Sigmoid colon (tissue), 7 donors: ENCODE measurements at places on chromosomes 13 and 19. TPM values are rescaled to one million over a fixed set of nuclear protein-coding genes. Genes with fewer than 3 reads are reported as not detected.
A peak's percentile ranks its signal among the peaks of the same experiment; 100 is the strongest.

- H3K4me1 ChIP-seq: no peaks in the 10 kb centered on the region
- no peaks in the 10 kb centered on the region for H3K27me3 ChIP-seq
- H3K4me3 ChIP-seq: no peak overlapping the region
- no peaks in the 10 kb centered on the region for H3K36me3 ChIP-seq
Observed at GRCh38 chr13:45231722-45232121, 30.9 kb upstream of the KCTD4 start.

Gene LILRB4
- total RNA-seq: 2.8 TPM

- H3K27ac ChIP-seq: peak overlapping the region; percentile 32
- H3K4me3 ChIP-seq: no peak overlapping the region
- H3K4me1 ChIP-seq: peaks cover 20% of the 10 kb centered on the region
- H3K36me3 ChIP-seq: no peaks in the 10 kb centered on the region
Observed at GRCh38 chr13:112842343-112842856, 126.6 kb upstream of the MCF2L start.

DNA sequence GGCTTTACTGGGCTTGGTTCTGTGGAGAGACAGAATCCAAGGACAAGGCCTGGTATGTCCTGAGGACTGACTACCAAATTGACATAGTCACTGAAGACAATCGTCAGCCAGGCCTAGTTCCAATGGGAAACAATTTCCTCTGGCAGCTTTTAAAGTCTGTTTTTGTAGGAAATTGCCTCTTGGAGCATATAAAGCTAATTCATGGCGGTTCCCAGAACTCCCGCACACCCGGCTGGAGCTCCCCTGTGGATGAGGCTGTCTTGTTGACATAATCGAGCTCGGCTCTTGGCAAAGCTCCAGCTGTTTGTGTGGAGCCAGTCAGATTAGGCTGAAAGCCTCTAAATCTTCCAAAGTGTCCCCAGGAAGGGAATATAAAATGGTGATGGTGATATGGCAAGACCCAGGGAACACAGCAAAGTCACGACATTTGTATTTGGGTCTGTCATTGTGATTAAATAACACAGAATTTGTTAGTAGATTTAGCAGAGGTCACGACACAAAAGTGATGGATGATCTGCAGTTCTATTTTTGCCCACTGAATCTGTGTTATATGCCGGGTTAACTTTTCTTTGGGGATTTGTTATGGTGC, 395.0 kb downstream of the PCDH9 start:
- H3K4me1 ChIP-seq: no peaks in the 10 kb centered on the region
- H3K27me3 ChIP-seq: no peaks in the 10 kb centered on the region
- H3K36me3 ChIP-seq: no peaks in the 10 kb centered on the region

DNA sequence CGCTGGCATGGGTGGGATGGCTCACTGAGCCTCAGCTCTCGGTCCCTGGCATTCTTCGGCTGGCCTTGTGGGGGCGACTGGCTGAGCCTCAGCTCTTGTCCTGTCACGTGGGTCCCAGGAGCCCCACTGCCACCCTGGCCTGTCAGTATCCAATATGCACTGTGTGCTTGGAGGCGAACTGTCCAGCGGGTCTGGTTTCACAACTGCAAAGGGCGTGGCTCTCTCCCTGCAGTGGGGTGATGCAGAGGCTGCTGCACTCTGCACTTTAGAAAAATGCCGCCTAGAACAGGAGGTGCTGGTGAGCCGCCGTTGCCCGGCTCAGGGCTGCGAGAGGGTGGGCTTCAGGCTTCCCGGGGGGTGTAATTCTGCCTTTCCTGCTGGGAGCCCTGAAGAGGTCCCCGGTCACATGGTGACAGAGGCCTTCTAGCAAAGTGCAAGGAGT, 17.0 kb upstream of the TMEM255B start:
- no peak overlapping the region for H3K27ac ChIP-seq
- DNase-seq: no peak
- H3K36me3 ChIP-seq: no peaks in the 10 kb centered on the region
- no peaks in the 10 kb centered on the region for H3K4me1 ChIP-seq
- H3K4me3 ChIP-seq: no peak overlapping the region

- no peak overlapping the region for H3K4me3 ChIP-seq
- no peaks in the 10 kb centered on the region for H3K4me1 ChIP-seq
- DNase-seq: no peak
- no peaks in the 10 kb centered on the region for H3K36me3 ChIP-seq
- H3K27me3 ChIP-seq: no peaks in the 10 kb centered on the region
- H3K27ac ChIP-seq: no peak overlapping the region
Observed at GRCh38 chr13:63643543-63643942, 2227.9 kb upstream of the PCDH20 start.

DNA sequence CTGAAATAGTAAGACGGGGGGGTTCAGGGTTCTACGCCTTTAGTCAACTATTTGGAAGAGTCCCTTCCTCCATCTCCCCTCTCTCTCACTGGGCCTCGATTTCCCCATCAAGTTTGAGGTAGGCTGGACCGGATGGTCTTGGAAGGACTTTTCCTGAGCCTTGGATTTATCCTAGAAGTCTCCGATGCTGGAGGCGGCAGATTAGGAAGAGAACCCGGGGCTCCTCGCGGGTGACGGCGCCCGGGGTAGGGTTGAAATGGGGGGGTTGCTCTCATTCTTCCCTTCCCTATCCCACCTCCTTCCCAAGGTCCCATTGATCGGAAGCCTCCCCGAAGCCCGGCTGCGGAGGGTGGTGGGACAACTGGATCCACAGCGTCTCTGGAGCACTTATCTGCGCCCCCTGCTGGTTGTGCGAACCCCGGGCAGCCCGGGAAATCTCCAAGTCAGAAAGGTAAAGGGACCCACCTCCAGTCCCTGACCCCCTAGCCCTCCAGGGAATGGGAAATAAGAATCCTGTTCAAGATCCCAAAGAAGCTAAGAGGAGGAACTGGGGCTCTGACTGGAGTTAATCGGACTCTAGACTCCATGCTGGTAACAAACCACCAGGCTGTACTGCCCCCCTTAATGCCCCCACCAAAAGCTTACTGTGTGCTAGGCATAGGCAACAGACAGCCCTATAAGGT, 781 bp downstream of the QPCTL start:
- H3K4me3 ChIP-seq: peak overlapping the region; percentile 62
- H3K27me3 ChIP-seq: no peaks in the 10 kb centered on the region
- peaks cover 2% of the 10 kb centered on the region for H3K36me3 ChIP-seq
- peak overlapping the region; percentile 95 for H3K27ac ChIP-seq
- DNase-seq: peak; percentile 88
- H3K4me1 ChIP-seq: peaks cover 17% of the 10 kb centered on the region

Gene TMEM59L
- total RNA-seq: 6.4 TPM

DNA sequence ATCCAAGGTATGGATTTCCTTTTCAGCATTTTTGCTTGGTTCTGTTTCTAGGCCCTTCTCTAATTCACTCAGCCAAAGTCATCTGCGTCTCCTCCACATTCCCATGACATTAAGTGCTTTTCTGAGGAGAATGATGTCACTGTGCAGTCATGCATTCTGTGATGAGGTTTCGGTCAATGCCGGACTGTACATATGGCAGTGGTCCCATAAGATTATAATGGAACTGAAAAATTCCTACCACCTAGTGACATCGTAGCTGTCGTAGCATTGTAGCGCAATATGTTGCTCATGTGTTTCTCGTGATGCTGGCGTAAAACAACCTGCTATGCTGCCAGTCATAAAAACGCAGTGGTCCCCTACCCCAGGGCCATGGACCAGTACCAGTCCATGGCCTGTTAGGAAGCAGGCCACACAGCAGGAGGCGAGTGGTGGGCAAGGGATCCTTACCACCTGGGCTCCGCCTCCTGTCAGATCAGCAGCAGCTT, 63.4 kb upstream of the TNFRSF19 start:
- no peak overlapping the region for H3K4me3 ChIP-seq
- peak overlapping the region; percentile 64 for H3K27ac ChIP-seq
- H3K27me3 ChIP-seq: no peaks in the 10 kb centered on the region

Gene ACER1
- not detected for total RNA-seq

Gene ERICH6B
- total RNA-seq: not detected

Gene GRIK5
- total RNA-seq: 14.4 TPM

DNA sequence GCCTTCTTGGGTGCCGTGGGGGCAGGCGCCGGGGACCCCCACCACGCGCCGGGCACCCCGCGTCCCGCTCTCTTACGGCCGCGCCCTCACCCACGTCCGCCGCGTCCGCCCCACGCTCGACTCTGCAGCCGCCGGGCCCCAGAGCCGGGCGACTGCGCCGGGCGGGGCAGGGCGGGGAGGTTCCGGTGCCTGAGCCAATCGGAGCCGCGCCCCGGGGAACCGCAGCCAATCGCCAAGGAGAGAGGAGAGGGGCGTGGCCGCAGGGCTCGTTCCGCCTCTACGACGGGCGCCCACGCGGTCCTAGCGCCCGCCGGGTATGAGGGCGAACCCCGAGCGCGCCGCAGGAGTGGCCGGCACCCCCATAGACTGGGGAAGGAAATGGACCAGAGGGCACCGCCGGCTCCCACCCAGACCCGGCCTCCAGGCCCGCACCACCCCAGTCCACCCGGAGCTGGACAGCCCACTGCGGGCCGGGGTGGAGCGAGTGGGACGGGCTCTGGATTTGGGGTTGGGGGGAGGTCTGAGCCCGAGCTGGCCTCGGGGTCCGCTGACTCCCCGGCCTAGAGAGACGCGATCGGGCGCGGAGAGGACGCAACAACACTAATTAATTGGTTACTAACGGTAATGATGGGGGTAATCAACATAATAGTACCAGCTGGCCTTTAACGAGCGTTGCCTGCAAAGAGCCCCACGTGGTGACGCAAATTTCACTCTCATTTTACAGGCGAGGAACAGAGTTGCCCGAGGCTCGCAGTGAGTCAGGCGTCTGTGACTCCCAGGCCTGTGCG, at the start of gene MFSD12:
Gene MFSD12 (minus strand): TSS at position 126 of the 788 bp plus-strand sequence. CDS start 183 bp downstream, outside the sequence.
- peak; percentile 97 for DNase-seq
- H3K36me3 ChIP-seq: no peaks in the 10 kb centered on the region
- peaks cover 33% of the 10 kb centered on the region for H3K4me1 ChIP-seq
- no peaks in the 10 kb centered on the region for H3K27me3 ChIP-seq
- peak within 1 kb of the TSS; percentile 85 for H3K27ac ChIP-seq

DNA sequence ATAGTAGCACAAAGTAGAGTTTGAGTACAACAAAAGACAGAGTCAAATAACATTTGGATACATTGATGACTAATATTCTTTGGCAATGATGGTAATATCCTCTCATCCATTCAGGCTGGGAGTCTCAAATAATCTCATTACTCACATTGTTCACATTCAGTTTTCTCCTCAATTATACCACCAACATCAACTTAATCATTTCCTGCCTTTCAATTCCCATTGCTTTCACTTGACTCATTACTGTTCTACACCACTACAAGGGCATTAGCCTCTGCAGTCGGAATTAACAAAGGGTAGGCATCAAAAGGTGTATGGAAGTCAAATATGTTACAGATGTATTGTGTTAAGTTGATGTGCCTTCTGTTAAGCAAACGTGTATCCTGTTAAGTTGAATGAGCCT, 518.4 kb upstream of the SLITRK1 start:
- DNase-seq: no peak
- no peak overlapping the region for H3K4me3 ChIP-seq

GRCh38 chr13:28584873-28585381, 74.0 kb upstream of the POMP start:
- H3K27ac ChIP-seq: no peak overlapping the region
- no peaks in the 10 kb centered on the region for H3K36me3 ChIP-seq
- DNase-seq: no peak
- H3K4me1 ChIP-seq: no peaks in the 10 kb centered on the region

Gene MATK
- not detected for total RNA-seq

- H3K36me3 ChIP-seq: no peaks in the 10 kb centered on the region
- H3K27ac ChIP-seq: no peak overlapping the region
- no peak for DNase-seq
- H3K4me1 ChIP-seq: no peaks in the 10 kb centered on the region
- peaks cover 49% of the 10 kb centered on the region for H3K27me3 ChIP-seq
Observed at GRCh38 chr19:3784607-3785450, 1.4 kb downstream of the MATK start.

DNA sequence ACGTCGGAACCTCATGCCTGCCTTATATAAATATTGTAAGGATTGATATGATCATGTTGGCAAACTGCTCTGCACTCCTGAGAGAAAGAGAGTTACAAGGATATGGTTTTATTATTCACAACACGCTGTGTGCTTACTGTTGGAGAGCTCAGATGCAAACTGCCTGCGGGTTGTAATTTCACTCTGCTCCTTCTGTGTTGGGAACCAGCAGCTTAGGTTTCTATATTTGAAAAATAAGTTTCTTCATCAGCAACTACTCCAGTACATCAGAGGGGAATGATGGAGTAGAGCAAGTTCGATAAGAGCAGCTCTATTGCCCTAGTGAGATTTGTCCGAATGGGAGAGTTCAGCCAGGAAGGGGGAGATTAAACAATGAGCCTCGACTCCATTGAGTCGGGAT, 106.9 kb upstream of the UBL3 start:
- H3K4me1 ChIP-seq: no peaks in the 10 kb centered on the region
- no peaks in the 10 kb centered on the region for H3K36me3 ChIP-seq
- no peak for DNase-seq
- no peak overlapping the region for H3K27ac ChIP-seq

Gene CNN1
- total RNA-seq: 1,586 TPM

Gene FGF21
- total RNA-seq: not detected

DNA sequence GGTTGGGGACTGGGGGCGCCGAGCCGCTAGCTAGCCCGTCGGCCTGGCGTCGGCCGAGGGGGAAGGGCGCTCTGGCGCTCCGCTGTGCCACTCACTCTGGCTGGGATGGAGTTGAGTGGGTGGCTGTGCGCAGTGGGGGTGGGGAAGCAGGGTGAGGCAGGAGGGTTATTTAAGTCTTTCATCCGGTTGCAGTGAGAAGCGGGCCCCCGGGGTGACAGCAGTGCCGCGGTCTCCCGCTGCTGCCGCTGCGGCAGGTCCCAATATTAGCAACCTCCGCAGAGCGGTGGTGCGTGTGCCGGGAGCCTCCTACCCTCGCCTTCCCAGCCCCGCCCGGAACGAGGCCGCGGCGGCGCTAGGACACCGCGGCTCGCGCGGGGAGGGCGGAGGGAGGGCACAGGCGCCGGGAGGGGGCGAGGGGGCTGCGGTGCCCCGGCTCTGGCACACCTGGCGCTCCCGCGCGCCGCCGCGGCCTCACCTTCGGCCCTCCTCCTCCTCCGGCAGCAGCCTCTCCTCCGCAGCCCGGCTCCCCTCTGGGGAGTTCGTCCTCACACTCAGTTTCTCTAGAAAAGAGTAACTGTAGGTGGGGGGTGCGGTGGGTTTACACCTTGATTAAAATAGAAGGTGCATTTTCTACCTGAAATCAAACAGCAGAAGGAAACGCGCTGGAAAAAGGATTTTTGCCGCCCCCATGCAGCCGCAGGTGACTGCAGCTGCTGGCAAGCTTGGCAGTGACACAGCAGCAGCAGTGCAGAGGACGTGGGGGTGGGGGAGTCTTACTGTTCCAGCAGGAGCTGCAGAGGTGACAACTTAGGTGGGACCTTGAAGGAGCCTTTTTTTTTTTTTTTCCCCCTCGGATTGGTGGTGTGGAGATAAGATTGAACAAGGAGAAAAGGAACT, 4.5 kb downstream of the FGF9 start:
- H3K27ac ChIP-seq: no peak overlapping the region
- peaks cover 14% of the 10 kb centered on the region for H3K27me3 ChIP-seq
- H3K4me3 ChIP-seq: peak overlapping the region; percentile 67
- DNase-seq: peak; percentile 63
- peaks cover 53% of the 10 kb centered on the region for H3K4me1 ChIP-seq
- no peaks in the 10 kb centered on the region for H3K36me3 ChIP-seq

Gene HSPB6
- total RNA-seq: 188 TPM

Gene ZNF772
- total RNA-seq: 16.0 TPM

GRCh38 chr19:6161271-6161850, 25.9 kb downstream of the ACSBG2 start:
- no peaks in the 10 kb centered on the region for H3K4me1 ChIP-seq
- H3K36me3 ChIP-seq: no peaks in the 10 kb centered on the region
- H3K27me3 ChIP-seq: no peaks in the 10 kb centered on the region
- no peak overlapping the region for H3K27ac ChIP-seq
- DNase-seq: no peak

- no peak overlapping the region for H3K27ac ChIP-seq
- no peak overlapping the region for H3K4me3 ChIP-seq
- no peak for DNase-seq
- H3K27me3 ChIP-seq: no peaks in the 10 kb centered on the region
- H3K4me1 ChIP-seq: no peaks in the 10 kb centered on the region
- no peaks in the 10 kb centered on the region for H3K36me3 ChIP-seq
Observed at GRCh38 chr13:111130116-111130508, 15.0 kb downstream of the ARHGEF7 start.

Gene F2RL3
- 1.9 TPM for total RNA-seq
